ENCODE measurements at places on chromosomes 5 and 9.

- DNase-seq, result no peak
Observed at GRCh38 chr5:149289301-149289700, 17.6 kb downstream of the AFAP1L1 start.

DNA sequence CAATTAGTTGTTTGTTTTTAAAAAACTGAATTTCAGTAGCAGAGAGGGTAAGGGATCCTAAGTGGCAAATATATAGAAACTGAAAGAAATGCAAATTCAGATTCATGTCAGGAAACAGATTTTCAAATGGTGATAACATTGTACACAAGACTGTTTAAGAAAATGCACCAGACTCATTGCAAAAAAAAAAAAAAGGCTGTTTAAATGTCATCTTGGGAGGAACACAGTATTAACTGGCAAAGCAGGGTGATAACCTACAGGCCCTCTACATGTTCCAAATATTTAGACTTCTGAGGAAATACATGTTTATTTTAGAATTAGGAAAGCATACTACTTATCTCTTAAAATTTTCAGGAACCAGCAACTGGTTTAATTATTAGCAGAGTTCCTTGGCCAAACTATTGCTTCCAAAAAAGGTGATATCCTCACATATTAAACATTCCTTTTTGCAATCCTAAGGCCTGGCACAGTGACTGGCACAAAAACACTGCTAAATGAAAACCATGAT is 114.5 kb downstream of the TSSK1B start:
- DNase-seq, result no peak

GRCh38 chr9:89052470-89053097 is 61.3 kb downstream of the S1PR3 start:
- peak; percentile 88 for DNase-seq

DNA sequence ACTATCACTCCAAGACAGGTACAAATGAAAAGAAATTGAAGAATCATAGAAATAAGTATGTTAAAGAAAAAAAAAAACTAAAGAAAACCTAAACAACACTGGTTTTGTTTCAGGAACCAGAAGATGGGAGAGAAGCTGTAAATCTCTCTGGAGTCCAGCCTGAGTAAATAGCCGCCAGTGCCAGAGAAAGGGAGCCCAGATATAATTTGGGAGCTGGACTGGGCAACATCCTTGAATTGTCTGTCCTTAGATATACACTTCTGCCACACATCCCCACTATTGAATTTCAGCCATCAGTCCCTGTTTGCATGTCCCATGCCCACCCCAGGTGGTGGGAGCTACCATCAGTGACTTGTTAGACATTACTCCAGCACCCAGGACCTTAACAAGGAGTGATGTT is 979.6 kb downstream of the DTWD2 start:
- no peak for DNase-seq

DNA sequence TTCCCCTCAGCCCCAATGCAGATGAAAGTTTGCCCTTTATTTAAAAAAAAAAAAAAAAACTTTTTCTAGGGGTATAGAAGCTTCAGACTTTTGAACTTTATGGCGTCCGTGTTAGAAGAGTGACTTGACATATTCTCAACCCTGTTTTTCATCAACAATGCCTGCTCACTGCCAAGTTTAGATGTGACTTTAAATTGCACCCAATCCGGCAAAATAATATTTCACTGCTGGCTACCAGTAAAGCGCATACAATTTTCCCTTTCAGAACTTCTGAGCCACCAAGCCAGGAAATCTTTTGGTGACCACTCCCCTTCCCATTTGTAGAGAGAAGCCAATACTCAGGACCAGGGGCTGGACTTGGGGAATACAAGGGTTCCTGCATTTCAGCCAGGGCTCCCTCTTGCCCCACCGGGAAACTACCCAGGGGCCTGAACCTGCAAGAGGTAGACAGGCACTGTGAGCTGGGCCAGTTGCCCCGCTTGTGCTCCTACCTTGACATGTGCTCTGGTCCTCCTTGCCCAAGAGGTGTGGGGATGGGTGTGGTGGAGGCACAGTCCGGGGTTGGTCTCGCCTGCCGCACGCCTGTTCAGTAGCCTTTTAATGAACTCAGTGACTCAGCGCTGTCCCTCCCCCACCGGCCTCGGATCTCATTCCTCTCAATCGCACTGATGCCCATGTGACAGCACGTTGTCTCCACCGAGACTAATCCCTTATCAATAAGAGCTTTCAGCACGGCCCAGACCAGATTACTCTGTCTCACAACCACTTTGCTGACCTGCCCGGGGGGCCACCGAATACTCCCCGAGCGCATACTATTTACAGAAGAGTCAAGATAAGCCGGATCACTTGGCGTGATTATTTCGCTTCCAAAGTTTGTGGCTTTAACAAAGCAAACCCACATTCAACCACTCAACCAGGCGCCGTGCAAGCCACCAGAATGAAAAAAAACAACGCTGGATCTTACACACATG is 226.4 kb downstream of the DCP2 start:
- DNase-seq, result no peak

All from esophagus muscularis mucosa (tissue), 4 donors.